Activated CD4-positive, alpha-beta T cell treated with anti-CD3 and anti-CD28 coated beads, Interleukin-10, Interleukin-2, amounts not matched to agents 100 ng/mL and 50 ng/mL, durations not matched to agents 16 hours and 8 hours (primary cell): ENCODE measurements at places on chromosomes 6 and 20.
A peak's percentile ranks its signal among the peaks of the same experiment; 100 is the strongest.

- no peak for DNase-seq
These were observed 113.0 kb downstream of the CHD6 start for GRCh38 chr20:41505184-41505583.

GRCh38 chr6:29632789-29633533 lies at the start of gene GABBR1:
Gene GABBR1, minus strand, starts transcription at chr6:29633183. Its CDS starts 798 bp downstream, at chr6:29632385.
- DNase-seq = peak; percentile 71

DNA sequence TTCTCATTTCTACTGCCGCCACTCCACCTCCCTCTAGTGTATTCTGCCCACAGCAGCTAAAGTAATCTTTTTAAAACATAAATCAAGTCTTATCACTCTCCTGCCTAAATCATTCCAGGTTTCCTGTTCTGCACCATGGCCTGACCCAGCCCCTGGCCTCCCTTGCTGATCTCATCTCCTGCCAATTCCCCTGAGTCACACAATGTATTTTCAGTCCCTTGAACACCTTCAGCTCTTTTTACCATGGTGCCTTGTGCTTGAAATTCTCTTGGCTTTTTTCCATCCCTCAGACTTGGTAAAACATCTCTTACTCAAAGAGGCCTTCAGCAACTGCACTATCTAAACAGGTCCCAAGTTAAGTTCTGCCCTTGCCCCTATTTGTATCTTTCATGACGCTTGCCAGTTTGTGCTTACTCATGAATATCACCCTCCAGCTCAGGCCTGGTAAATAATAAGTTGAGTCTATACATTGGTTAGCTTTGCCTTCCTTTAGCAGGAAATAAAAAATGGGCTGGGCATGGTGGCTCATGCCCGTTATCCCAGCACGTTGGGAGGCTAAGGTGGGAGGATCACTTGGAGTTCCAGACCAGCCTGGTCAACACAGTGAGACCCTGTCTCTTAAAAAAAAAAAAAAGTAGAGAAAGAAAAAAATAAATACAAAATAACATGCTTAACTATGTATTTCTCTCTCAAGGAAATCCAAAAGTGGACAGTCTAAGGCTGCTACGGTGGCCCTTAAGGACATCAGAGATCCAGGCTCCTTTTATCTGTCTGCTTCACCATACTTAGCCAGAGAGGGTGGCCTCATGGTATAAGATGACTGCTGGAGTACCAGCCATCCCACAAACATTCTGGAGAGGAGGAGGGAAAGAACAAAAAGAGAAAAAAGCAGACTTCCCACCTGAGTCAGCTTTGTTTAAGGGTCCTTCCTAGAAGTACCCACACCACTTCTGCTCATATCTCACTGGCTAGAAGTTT lies 62.2 kb downstream of the ARFGEF2 start:
- no peak for DNase-seq

GRCh38 chr20:59977086-59977485 lies 18.9 kb downstream of the CDH26 start:
- DNase-seq = no peak

DNA sequence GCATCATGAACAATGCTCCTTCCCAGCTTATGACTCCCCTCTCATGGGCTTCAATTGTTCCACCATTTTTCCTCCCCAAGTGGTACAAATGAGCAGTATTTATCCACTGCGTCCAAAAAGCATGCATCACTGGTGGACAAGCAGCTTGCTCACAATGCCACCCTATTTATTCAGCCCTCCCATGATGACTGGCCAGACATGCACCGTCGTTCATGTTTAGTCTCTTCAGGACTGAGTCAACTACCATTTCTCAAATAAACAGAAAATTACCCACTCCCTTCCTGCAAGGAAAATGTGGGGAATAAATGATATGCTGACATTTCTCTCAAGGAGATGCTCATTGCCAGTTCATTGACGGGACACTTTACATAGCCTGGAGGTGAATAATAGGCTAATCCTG lies 300.4 kb downstream of the C6orf118 start:
- no peak for DNase-seq

GRCh38 chr6:35036828-35037663 lies 104.1 kb downstream of the TCP11 start:
- no peak for DNase-seq

GRCh38 chr20:25389858-25390537 lies 637 bp downstream of the ABHD12 start:
- DNase-seq = peak; percentile 19

DNA sequence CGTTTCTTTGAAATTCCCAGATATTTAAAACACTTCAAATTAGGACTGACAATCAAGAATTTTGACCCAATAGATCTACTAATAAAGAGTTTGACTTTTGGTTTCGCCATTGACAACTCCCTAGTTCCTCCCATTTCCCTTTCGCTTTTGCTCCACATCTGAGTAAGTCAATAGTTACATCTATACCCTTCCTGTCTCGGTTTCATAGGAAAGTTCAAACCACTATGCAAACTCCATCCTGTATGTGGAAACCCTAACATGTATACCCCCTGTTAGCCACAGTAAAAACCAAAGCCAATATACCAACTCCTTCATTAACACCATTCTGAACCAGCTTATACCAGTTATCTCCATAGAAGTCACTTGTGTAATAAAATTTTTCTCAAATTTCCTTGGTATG lies 311.1 kb downstream of the MMUT start:
- no peak for DNase-seq

- no peak for DNase-seq
These were observed 24.5 kb downstream of the ARFGEF2 start for GRCh38 chr20:48945840-48946514.
